ENCODE measurements at places on chromosomes 1 and 21. TPM values are rescaled to one million over a fixed set of nuclear protein-coding genes. Genes with fewer than 3 reads are reported as not detected.

- DNase-seq, result no peak
Measured at GRCh38 chr1:202266061-202266765, 72.6 kb downstream of the LGR6 start.

Gene MUL1
- total RNA-seq, result 19.7 TPM

Gene TMEM125
- total RNA-seq, result under 0.01 TPM

Gene GOLT1A
- total RNA-seq, result not detected

Gene OR2W3
- total RNA-seq, result 0.54 TPM

Gene FMO2
- under 0.01 TPM for total RNA-seq

All from IMR-90 (cell line).